ENCODE measurements at places on chromosomes 7 and 10.

- DNase-seq: no peak
Measured at GRCh38 chr7:109844362-109844761, 1246.6 kb upstream of the LRRN3 start.

GRCh38 chr7:120989257-120990220, 1.0 kb downstream of the CPED1 start:
- DNase-seq: no peak

DNA sequence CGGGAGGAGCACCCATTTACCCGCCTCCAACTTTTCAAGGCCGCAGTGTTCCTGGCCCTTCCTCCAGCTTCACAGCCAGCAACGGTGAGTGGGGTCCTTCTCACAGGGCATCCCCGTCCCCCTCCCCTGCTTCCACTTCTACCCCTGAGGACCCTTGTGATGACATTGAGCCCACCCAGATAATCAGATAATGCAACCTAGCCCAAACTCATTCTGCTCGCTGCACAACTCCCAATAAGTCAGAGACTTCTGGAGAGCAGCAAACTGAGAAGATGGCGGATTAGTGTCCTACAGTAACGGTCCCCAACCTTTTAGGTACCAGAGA, 74.5 kb downstream of the OAT start:
- DNase-seq: no peak

GRCh38 chr7:4725014-4725849, 43.1 kb downstream of the FOXK1 start:
- no peak for DNase-seq

GRCh38 chr10:28160866-28161405, 141.9 kb downstream of the MPP7 start:
- no peak for DNase-seq

DNA sequence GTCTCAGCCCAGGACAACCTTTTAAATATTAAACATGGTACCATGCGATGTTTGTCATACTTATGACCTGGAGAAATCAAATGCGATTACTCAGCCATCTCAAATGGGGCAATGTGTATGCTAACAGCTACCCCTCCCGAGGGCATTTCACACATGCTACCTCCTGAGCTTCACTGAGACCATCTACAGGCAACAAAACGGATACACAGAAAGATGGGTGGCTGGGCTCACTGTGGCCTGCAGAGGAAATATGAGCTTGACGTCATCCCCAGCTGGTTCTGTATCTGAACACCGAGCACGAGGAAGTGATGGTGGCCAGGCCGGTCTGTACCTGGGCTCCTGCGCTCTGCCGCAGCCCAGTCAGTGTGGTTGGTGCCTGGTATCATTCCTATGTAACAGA, 374.3 kb downstream of the RPS24 start:
- DNase-seq: no peak

GRCh38 chr7:94962661-94963060, 55.3 kb downstream of the PPP1R9A start:
- DNase-seq: no peak

- no peak for DNase-seq
Measured at GRCh38 chr7:101630591-101630990, 1.5 kb upstream of the MYL10 start.

DNA sequence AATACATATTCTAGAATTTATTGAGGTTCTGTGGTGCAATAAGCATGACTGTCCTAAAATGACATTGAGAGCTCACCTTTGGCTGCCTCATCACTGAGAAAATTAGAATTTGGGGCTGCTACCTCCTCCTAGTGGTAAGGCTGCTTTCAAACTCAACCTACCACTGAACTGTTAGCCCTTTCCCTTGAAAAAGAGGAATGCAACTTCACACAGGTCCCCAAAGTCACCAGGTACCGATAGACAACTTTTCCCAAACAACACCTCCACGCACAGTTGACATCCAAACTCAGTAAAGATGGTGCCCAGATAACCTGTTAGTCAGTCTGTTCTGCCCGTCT, 75.9 kb upstream of the SCIN start:
- DNase-seq: no peak

DNA sequence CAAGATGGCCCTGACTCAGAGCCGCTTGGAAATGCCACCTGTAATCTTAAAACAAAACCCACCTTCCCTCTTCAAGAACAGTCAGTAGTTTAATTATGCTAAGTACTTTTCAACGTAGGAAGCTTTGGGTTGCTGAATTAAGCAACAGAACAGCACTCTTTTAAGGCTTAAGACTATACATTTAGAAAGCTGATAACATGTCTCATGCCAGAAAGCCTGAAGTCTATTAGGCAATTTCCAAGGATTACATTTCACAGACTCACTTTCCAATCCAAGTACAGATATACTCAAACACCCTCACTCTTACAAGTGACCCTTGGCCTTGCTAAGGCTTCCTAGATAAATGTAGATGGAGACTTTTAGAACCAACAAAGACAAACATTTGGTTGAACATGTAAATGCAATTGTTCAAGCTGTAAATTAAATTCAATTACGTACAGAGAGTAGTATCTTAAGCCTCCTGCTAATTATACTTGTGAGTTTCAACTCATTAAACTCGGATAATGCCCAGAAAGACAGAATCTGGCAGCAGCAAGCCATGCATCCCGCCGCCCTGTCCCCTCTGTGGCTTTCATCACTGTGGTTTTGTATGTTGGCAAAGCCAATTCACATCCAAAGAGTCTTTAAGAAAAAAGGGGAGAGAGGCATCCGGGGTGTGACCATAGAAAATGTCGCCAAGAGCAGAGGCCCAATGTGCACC, 283.1 kb upstream of the NRP1 start:
- DNase-seq: no peak

- no peak for DNase-seq
Measured at GRCh38 chr7:128003787-128004186, 27.4 kb downstream of the LRRC4 start.

DNA sequence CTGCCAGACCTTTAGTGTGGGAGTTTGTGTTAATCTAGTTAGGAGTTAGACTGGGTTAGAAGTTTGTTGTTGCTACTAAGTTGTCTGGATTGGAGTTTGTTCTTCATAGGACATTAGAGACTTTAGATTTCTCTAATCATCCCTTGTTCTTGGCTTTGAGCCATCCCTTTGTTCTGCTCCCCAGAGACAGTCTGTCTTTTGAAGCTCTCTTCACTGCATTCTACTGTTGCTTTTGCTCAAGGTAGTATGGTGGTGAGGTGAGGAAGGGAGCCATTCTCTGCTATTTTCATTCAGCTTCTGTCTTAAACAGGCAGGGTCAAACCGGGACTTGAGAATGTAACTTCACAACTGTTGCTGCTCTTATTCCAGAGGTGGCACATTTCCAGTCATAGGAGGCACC, 10.4 kb upstream of the TARP start:
- no peak for DNase-seq

- DNase-seq: no peak
Measured at GRCh38 chr7:30526163-30526562, 21.5 kb upstream of the GGCT start.

- DNase-seq: no peak
Measured at GRCh38 chr7:13236026-13236425, 548.6 kb downstream of the ARL4A start.

- DNase-seq: no peak
Measured at GRCh38 chr10:23331567-23332301, 12.9 kb downstream of the C10orf67 start.

GRCh38 chr7:42082144-42082543, 154.9 kb downstream of the GLI3 start:
- DNase-seq: no peak

DNA sequence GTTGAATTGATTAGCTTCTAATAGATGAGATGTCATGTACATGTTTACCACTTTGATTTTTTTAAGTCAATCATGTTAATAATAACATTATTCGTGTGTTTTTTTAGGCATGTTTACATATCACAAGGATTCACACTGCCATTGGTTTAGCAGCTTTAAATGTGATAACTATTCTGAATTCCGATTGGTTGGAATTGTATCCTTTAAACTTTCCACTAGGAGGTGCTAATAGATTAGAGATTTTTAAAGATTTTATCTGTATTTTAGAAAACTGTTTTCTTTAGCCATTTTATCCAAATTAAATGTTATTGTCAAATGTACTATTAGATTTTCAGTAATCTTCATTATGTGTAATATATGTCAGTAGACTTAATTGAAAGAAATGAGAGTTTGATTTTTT, 83.2 kb downstream of the HECTD2 start:
- no peak for DNase-seq

DNA sequence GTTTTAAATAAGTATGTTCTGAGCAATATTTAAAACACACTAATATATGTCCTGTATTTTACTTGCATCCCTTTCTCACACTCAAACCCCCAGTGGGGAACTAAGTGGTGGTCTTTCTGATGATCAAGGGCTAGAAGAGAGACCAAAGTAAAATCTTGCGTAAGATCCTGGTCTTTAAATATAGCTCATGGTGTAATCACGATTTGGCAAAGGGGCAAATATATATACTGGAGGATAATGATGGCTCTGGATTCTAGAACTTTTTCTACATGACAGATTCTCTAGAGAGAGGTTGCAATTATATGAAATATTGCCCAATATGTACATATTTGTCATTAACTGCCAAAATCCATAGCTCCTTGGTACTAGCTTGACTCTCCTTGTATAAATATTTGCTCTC, 438.3 kb downstream of the NXPH1 start:
- DNase-seq: no peak

DNA sequence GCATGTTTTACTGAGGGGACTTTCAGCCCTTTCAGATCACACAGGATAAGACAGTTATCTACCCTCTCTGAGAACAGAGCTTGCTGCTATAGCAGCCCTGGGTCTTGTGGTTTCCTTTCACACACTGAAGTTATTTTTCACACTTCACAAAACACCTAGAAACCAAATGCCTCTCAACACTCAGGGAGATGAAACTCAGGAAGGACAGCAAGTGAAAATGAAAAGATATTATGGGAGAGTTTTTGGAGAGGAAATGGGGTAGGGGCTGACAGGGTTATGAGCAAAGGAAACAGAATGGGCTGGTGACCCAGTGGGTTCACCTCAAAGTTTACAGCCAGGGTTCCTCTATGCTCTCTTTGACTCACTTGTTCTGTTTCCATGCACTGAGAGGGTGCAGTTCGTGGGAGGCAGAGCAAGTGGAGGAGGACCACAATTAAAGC, 17.0 kb upstream of the GIMAP2 start:
- DNase-seq: no peak

DNA sequence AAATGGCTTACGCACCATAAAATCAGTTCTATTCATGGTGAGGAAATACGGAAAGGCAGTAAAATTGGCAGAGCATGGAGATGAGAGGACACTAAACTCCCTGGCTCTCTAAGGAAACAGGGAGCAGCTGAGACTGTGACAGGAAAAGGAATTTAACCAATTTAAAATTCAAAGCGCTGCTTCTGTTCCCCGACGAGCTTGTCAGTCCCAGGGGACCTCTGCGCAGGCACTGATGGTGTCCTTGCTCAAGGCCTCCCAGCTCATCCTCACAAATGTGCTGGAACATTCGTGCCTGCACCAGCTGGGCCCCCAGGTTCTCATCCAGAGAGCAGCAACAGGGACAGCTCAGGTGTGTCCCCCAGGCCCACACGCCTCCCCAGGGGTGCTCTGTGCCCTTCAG, 101.4 kb downstream of the MAD1L1 start:
- no peak for DNase-seq

DNA sequence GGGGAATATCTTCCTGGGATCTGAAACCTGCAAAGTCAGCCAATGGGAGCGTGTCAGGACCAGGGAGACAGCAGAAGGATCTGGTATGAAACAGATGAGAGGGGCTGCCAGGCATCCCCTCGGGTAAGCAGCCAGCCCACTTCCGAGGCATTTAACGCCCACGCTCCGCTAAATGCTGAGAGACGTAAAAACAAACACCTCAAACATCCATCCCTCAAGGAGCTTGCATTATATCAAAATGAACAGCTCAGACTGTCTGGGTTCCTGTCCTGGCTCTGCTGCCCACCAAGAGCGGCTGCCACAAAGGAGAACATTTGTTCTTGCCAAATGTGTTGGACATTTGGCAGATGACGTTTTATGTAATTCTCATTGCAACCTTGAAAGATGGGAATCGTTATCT, 7.0 kb upstream of the SERPINE1 start:
- no peak for DNase-seq

DNA sequence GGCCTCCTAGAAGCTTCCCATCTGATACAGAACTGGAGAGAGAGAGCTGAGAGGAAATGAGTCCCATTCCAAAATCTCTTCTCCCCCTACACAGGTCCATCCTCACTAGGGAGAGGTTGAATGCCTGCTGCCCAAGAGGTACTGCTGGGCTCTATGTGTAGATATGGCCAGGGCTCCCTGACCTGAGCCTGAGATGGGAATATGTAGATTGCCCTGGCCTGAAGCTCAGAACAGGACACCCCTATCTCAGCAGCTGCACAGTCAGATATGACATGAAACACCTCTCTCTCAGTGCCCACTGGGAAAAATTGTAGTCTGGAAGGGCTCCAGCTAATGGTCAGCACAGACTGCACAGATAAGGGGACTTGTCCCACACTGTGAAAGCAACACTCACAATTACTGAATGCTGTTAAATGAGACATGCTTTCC, 3.1 kb upstream of the IFIT1B start:
- DNase-seq: no peak

DNA sequence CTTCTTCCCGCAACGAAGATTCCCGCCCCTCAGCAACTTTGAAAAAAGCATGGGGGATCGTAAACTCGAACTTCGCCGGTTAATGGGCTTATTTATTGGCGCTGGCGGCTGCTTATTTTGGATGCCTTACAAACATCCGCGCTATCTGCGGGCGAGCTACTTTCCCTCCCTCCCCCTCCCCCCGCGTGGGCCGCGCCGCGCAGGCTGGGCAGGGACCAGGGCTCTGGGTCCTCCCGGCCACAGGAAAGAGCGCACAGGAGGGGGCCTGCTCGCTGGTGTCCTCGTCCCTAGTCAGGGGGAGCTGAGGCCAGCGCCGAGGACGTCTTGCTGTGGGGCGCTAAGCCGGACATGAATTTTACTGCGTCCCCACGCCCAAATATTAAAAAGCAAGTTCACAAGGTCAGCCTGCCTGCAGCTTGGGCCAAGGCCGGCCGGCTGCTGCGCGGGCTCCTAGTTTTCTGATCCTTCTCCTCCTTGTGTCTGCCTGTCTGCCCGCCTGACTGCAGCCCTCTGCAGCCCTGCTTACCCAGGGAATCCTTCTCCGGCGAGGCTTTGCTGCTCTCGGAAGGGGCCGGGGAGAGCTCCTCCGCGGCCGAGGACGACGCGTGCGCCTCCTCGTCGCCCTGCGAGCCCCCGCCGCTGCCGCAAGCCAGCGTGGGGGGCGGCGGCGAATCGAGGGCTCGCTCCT, 1.2 kb downstream of the HOXA10 start:
- DNase-seq: no peak

- no peak for DNase-seq
Measured at GRCh38 chr7:150737265-150738055, at the start of gene GIMAP5. TSS of gene GIMAP5 (plus strand) at chr7:150737418. CDS start at chr7:150740885, 3,467 bp downstream.

DNA sequence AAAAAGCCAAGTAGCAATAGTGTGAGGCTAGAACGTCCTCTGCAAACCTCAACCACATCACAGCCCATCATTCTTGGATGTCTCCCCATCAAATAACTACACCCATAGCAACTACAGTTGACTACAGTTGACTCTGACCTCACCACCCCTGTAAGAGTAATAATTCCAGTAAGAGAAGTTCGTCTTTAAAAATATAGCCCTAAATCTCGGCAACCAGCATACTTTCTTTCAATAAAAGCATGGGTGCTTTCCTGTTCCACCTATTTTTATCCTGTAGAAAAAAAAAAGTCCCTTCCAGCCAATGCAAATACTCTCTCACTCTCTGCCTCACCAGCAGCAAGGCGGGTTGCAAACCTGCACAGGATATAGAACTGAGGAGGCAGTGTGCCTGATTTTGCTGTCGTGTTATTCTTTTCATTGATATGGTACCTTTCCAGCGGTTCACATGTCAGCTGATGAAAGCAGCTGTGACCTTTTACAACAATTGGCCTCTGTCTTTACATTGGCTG, 187.5 kb upstream of the NFE2L3 start:
- no peak for DNase-seq

- DNase-seq: no peak
Measured at GRCh38 chr10:74117738-74118137, 32.9 kb downstream of the AP3M1 start.
